BE2C (cell line): ENCODE measurements at places on chromosomes 2 and 18.

- DNase-seq, result no peak
Observed at GRCh38 chr2:164717000-164717803, 95.9 kb upstream of the GRB14 start.

GRCh38 chr2:218370410-218371063, 11.5 kb upstream of the SLC11A1 start:
- DNase-seq, result no peak

GRCh38 chr2:215262741-215263362, 49.0 kb upstream of the ATIC start:
- no peak for DNase-seq

GRCh38 chr2:109435901-109436598, 177.7 kb downstream of the SEPTIN10 start:
- no peak for DNase-seq
